ENCODE measurements at places on chromosomes 13 and 19.

DNA sequence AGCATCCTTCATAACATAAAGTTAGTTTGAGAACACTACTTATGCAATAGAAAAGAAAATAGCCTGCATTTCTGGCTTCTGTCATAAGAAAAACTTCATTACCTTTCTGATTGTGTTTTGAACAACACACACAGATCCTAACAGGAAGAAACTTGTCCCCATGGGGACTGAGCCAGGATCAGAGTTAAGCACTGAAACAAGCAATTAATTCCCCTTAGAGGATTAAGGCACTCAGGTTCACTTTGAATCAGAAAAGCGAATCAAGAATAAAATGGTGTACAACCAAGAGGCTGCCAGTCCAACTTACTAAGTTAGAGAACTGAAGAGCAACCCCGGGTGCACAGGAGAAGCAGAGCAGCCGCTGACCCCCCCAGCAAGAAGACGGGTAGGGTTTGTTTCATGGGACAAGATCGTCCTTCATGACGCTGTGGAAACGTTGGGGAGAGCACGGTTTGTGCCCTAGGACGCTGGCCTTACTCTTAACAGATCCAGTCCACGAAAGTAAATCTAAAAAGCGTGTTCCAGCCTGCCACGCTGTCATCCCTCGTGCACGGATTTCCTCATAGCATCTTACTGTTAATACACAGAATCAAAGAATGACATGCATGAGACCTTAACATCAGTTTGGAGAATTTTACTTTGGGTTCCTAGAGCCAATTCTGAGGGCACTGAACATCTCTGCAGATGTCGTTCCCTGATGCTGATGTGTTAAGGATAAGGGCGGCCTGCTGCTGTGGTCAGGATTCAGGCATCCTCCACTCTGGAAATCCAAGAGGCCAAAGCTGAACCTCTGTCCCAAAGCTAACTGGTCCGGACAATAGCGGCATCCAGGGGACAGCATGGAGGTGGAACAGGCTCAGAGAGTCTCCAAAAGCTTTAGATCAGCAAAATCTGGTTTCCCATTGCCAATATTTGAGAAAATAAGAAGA lies 46.4 kb downstream of the GGACT start:
- DNase-seq: no peak

GRCh38 chr19:34880034-34880433 lies 46.7 kb upstream of the ZNF30 start:
- no peak for DNase-seq

- DNase-seq: no peak
Measured at GRCh38 chr13:62643799-62644524, 1228.3 kb upstream of the PCDH20 start.

GRCh38 chr13:86878781-86879180 lies 792.4 kb upstream of the SLITRK5 start:
- DNase-seq: no peak

GRCh38 chr13:77180011-77180410 lies 146.9 kb downstream of the MYCBP2 start:
- DNase-seq: no peak

DNA sequence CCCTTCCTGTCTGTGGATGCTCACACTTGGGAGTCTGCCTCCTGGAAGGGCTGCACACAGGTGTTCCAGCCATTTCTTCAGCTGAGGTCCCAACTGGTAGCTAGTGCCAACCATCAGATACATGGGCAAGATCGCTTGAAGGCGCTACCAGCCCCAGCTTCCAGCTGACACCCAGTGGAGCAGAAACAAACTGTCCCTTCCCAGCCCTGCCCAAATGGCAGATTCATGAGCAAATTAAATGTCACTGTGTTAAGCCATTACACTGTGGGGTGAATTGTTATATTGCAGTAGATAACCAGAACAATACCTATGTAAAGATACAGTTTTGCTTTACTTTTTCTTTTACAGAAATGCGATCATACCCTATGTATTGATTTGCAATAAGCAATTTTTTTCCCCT lies 17.6 kb downstream of the ING1 start:
- DNase-seq: no peak

DNA sequence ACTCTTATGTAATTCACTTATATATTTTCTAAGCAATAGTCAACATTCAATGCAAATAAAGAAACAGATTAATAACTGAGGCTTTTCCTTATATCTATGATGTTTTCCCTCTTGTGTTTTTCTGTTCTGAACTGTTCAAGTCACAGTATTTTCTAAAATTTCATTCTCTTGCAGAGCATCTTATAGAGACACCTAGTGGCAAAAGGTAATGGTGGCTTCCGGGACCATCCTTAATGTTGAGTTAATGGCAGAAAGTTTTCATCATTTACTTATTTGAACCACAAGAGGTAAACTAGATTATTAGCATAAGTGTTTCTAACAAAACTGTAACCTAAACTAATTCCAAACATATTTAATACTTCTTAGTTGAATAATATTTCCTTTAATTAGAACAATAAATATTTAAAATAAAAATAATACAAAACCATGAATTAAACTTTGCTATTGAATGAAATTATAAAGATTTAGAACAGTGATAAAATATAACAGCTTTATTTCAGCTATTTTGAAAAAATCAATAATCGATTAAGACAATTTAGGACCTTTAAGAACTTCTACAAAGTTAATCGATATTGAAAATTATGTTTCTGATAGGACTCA lies 1.7 kb upstream of the SLITRK5 start:
- DNase-seq: peak; percentile 59

GRCh38 chr13:78131811-78132210 lies 213.2 kb upstream of the EDNRB start:
- DNase-seq: no peak

DNA sequence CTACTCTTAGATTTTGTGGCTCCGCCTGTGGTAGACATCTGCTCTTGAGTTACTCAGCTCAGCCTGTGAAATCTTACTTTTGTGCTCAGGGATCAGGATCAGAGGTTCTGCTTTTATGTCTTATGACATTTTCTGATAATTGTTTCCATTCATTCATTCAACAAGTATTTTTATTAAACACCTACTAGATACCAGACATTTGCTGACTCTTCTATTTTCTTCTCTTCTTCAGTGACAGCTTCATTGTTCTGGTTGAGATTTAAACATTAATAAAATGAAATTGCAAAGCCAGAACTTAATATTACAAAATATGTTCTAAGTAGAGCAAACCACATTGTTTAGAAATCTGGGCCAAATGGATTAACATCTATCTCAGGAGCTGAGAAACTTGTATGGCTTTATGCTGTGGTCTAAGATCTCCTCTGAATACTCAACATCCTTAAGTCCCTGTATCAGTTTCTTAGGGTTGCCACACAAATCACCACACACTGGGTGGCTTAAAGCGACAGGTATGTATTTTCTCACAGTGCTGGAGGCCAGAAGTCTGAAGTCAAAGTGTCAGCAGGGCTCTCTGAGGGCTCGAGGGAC lies 15.8 kb upstream of the MICU2 start:
- no peak for DNase-seq
